ENCODE measurements at places on chromosomes 3 and 15. TPM values are rescaled to one million over a fixed set of nuclear protein-coding genes. Genes with fewer than 3 reads are reported as not detected.

The PYGO1 gene
- 7.2 TPM for total RNA-seq

The C3orf22 gene
- total RNA-seq: not detected

The KIF23 gene
- 2.6 TPM for total RNA-seq

GRCh38 chr3:106945435-106945834 is 431.8 kb upstream of the CCDC54 start:
- no peak for DNase-seq

DNA sequence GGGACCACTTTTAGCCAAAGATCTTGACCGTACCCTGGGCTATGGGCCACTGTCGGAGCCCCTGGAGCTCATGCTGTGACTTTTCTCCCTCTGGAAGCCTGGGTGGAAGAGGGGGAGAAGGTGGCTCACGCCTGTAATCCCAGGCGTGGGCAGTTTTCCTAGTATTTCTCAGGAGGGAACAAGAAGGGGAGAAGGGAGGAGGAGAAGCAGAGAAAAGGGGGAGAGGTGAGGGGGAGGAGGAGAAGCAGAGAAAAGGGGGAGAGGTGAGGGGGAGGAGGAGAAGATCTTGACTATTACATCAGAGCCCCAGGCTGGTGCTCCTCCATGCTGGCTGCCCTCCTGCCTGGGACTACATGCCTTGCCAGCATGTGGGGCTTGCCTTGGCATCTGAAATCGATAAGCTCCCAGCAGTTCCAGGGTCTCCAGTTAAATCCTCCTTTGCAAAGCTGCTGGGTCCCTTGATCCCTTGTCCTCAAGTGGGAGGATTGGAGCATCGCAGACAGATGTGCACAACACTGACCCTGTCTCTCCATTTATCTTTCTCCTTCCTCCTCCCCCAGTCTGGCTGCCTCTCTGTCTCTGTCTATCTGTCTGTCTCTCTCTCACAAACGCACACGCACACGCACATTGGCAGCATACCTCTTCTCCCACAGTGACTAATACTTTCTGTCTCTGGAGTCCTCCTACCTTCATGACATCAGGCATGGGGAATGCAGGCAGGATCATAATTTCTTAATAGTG is 41.6 kb downstream of the MRAS start:
- no peak for DNase-seq

DNA sequence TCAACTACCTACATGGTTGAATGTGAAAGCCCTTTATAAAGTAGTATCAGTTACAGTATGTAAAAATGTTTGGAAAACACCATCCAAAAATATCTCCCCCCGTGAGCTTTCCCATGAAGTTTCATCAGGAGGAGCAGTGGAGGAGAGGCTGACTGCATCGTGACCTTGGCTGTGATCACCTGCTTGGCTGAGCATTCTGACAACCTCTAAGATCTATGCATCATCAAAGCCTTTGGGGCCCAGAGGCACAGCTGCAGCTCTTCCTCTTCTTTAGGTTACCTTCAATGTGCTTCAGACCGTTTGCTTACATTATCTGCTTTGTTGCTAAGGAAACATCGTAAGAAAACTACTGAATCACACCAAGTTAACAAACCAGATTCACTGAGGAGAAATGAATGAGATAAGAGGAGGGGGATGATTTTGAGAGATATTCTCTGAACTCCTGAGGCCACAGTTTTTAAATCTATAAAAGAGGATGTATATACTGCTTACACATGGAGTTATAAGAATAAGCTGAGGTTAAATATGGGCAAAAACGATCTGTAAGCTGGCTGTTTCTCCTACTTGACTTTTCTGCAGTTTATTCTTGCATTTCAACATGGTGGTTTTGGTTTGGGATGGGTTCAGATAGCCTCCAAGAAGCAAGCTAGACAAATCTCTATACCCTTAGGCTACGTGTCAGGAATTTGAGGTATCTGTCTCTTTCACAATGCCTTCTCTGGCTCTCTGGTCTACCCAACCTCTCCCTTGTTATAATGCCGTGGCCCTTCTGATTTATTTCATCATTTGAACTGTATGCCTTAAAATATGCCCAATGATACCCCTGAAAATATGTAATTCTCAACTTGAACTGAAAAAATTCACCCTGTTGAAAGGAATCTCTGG is 4.0 kb downstream of the GCSAM start:
- no peak for DNase-seq

DNA sequence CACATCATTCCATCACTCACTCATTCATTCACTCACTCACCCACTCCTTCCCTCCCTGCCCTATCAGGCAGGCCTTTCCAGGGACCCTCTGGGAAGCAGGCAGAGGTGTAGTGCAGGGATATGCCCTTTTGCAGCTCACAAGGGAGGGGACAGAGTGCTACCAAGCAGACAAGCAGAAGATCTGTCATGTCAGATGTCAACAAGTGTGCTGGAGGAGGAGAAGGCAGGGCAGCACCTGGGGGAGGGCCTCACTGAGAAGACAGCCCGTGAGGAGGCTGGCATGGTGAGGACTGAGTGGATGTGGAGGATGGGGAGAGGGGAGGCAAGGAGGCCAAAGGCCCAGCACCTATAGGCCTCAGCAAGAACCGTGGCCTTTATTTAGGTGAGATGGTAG is 15.3 kb downstream of the ABTB1 start:
- DNase-seq: no peak

GRCh38 chr3:51646091-51646490 is 25.0 kb upstream of the TEX264 start:
- DNase-seq: no peak

DNA sequence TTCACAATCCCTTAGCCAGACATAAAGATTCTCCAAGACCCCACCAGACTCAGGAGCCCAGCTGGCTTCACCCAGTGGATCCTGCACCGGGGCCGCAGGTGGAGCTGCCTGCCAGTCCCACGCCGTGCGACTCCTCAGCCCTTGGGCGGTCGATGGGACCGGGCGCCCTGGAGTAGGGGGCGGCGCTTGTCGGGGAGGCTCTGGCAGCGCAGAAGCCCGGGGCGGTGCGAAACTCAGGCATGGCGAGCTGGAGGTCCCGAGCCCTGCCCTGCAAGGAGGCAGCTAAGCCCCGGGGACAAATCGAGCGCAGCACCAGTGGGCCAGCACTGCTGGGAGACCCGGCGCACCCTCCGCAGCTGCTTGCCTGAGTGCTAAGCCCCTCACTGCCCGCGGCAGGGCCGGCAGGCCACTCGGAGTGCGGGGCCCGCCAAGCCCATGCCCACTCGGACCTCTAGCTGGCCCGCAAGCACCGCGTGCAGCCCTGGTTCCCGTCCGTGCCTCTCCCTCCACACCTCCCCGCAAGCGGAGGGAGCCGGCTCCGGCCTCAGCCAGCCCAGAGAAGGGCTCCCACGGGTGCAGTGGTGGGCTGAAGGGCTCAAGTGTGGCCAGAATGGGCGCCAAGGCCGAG is 175.0 kb downstream of the FMN1 start:
- no peak for DNase-seq
